Activated T-helper 1 cell treated with anti-CD3 and anti-CD28 coated beads, Interleukin-2, amount 50 U/mL, for 16 hours (primary cell): ENCODE measurements at places on chromosomes 12 and 14.

- DNase-seq = no peak
Observed at GRCh38 chr12:3632256-3632655, 120.7 kb downstream of the CRACR2A start.

DNA sequence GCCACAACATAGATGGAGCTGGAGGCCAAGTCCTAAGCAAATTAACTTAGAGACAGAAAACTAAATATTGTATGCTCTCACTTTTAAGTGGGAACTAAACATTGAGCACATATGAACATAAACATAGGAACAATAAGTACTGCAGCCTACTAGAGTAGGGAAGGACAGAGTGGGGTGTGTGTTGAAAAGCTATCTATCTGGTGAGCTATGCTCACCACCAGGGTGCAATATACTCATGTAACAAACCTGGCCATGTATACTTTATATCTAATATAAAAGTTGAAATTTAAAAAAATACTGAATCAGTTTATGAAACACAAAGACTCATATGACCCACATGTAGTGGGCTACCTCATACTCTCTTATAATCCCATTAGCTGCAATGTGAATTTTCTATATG is 1305.0 kb downstream of the LRFN5 start:
- no peak for DNase-seq

DNA sequence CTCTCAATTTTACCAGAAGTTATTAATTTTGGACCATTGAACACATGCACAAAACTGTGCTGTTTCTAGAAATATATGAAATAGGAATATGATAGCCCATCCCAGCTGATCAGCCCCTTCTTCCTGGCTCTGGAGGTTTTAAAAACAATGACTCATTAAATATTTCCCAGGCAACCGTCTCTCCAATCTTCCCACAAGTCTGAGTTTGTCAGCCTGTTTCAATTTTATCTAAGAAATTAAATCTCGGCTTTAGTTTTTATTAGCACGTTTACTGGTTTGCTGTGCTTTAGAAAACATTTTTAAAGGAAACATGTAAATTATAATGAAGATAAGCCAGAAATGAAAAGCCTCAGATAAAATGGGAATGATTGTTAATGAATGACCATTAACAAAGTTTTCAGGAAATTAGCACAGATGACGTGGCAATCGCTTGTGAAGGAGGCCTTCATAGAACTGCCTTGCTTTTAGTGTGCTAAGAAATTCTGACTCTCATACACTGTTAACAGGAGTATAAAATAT is 89.3 kb upstream of the RAP1B start:
- DNase-seq = no peak

DNA sequence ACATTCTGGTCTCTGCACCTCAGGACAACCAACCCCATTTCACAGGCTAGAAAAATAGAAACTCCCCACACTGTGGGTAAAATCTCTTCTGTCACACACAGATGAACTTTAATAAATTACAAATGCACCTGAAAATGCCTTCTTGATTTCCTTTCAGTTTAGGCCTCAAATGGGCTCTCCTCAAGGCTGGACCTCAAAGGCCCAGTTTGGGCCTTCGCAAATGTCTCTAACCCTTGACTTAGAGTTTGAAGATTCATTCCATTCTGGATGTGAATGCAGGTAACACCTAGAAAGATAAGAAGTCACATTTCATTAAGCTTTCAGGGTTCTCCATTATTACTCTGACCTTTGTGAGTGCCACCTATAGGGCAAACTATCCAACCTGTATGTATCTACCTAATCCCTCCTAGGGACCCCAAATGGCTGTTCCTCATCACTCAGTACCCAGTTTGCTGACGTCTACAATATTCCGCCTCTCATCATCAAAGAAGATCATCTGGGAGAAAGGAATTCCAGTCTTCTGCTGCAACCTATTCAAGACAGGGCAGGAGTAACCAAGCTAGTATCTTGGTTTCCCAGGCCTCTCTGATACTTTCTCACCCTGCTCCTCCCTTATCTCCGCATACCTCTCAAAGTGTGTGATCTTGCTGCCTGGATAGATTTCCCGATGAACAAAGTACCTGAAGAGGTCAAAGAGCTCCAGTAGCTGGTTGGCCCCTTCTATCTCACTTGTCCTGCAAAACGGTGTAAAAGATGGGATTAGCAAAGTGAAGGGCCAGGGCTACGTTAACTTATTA is 776 bp upstream of the CHMP4A start:
- no peak for DNase-seq

DNA sequence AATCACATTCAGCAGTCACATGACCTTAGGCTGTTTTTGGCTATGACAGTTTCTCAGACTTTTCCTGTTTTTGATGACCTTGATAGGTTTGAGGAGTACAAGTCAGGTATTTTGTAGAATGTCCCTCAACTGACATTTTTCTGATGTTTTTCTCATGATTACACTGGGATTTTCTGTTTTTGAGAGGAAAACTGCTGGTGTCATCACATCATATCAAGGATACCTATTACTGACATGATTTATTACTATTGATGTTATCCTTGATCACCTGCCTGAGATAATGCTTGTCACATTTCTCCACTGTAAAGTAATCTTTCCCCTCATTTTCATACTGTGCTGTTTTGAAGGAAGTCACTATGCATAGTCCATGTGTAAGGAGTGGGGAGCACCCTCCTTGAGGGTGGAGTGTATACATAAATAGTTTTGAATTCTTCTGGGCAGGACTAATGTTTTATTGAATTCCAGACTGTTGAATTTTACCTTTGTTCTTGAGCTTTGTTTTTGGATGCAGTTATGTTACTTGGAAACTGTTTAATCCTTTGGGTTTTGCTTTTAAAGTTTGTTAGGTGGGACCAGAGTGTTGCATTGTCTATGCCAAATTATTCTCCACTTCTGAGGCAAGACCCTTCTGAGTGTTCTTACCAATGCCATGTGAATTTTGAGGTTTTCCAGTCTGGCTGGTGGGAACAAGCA is 444.5 kb upstream of the FAR2 start:
- no peak for DNase-seq

DNA sequence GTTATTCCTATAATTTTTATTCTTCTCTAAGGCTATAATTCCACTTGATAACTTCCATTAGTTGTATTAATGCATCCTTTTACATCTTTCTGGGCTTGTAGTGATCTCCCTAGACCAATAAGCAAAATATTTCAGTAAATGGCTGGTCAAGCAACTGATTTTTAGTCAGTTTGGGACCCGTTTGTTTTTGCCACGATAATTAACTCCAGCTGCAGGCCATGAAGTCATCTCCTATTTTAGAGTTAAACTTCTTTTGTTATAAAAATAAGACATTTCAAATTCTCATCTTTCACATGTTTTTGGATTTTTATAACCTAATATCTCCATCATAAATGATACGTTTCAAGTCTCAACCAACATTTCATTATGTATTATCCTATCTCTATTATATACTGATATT is 49.4 kb downstream of the MAGOHB start:
- DNase-seq = no peak

GRCh38 chr12:132614861-132615578 is 3.6 kb upstream of the P2RX2 start:
- DNase-seq = peak; percentile 71

GRCh38 chr12:15477761-15478160 is 155.5 kb downstream of the PTPRO start:
- no peak for DNase-seq
